ENCODE measurements at places on chromosomes 3 and 15.

GRCh38 chr3:107106316-107106715 lies 270.9 kb upstream of the CCDC54 start:
- no peak for DNase-seq

DNA sequence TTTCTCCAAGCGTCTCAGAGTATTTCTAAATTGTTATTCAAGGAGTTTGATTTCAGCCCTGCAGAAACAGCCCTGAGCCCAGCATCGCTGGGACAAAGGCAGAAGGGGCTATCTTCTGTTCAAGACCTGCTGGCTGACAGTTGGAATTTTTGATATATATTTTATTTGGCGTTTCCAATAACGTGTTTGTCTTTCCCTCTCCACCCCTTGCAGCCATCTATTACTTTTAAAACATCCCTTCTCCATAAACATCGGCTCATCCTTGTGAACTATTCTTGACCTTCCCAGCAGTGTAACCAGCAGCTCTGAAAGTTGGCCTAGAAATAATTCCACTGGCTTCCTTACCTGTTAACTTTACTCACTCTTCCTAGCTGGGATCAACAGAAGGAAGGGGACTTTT lies 5.5 kb upstream of the MEIS2 start:
- DNase-seq = no peak

DNA sequence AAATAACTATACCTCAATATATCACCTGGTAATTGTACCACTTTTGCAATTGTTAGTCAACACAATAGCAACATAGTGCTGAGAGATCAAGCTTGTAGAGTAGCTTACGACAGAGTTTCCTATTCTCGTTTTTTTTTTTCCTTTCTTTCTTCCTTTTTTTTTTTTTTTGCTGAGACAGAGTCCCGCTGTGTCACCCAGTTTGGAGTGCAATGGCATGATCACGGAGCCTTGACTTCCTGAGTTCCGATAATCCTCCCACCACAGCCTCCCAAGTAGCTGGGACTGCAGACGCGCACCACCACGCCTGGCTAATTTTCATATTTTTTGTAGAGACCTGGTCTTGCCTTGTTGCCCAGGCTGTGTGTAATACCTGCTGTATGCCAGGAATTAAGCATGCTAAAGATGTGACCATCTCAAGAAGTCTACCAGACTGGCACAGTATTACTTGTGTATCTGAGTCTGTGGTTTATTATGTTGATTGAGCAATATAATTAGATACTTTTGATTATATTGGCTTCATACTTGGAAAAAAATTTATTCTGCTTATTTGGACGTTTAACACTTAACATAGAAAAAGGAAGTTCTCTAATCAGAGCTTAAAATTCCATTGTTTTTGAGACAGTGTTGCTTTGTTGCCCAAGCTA lies 3.0 kb downstream of the SELENOT start:
- DNase-seq = no peak

GRCh38 chr3:69488026-69488425 lies 102.1 kb upstream of the FRMD4B start:
- no peak for DNase-seq

GRCh38 chr3:50737906-50738598 lies 63.3 kb downstream of the DOCK3 start:
- no peak for DNase-seq

DNA sequence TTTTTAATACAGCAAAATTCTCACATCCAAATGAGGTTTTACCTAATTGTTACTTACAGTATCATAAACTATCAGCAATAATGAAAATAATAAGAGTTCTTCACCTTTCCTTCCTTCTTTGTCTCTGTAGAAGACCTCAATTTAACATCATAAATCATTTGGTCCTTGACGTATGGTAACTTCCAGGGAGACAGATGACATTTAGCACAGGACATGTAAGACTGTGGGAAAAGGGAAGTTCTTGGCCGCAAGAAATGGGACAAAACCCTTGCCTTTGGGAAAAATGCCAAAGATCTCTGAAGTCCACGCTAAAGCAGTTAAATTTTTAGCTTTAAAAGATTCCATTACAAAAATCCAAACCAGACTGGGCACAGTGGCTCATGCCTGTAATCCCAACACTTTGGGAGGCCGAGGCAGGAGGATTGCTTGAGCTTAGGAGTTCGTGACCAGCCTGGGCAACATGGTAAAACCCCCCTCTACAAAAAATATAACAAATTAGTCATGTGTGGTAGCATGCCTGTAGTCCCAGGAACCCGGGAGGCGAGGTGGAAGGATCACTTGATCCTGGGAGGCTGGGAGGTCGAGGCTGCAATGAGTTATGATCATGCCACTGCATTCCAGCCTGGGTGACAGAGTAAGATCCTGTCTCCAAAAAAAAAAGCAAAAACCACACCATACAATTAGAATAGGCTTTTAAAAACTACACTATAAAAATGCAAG lies 8.8 kb downstream of the PTPN9 start:
- DNase-seq = no peak

GRCh38 chr15:34099914-34100313 lies 1.7 kb downstream of the EMC7 start:
- no peak for DNase-seq

DNA sequence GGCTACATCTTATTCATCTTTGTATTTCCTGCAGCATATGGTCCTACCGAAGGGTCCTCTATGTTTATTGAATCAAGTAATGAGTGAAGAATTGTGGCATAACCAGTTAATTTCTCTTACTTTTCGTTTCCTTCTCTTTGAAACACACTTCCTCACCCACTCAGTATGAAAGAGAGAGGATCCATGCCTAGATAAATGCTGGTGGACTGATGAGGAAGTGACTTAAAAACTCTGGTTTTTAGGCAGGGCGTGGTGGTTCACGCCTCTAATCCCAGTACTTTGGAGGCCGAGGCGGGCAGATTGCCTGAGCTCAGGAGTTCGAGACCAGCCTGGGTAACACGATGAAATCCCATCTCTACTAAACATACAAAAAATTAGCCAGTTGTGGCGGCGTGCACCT lies 2.2 kb upstream of the MB21D2 start:
- no peak for DNase-seq

DNA sequence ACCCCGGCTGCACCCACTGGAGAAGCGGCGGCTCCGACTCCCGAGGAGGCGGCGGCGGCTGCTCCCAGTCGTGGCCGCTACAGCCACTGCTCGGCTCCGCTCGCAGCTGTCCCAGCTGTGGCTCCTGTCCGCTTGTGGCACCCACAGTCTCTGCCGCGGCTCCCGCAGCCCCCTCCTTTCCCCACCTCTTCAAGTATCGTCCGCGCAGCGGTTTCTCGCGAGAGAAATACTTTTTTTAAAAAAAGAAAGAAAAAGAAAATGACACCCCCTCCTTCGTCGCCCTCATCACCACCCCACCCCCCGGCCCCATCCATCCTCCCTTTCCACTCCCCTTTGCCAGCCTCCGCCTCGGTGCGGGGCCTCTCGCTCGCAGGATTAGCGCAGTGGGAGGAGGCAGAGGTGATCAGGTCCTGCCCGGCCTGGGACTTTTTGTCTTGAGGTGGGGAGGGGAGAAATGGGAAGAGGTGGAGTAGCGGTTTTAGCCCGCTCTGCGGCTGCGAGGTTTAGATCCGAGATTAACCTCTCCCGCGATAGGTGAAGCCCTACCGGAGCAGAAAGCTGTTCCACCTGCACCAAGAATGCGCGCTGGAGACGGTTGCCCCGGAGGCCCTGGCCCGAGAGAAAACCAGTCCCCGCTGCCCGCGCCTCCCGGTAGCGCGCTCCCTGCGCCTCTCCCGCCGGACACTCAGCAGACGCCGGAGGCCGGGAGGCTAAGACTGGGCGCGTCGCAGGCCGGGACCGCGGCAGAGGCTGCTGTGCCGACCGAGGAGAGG lies at the start of gene FBN1:
TSS of gene FBN1 (minus strand) at position 152 of the 773 bp plus-strand sequence. CDS start 940 bp downstream, outside the sequence.
- peak; percentile 63 for DNase-seq

- no peak for DNase-seq
Observed at GRCh38 chr3:157026091-157026490, 133.9 kb downstream of the CCNL1 start.

DNA sequence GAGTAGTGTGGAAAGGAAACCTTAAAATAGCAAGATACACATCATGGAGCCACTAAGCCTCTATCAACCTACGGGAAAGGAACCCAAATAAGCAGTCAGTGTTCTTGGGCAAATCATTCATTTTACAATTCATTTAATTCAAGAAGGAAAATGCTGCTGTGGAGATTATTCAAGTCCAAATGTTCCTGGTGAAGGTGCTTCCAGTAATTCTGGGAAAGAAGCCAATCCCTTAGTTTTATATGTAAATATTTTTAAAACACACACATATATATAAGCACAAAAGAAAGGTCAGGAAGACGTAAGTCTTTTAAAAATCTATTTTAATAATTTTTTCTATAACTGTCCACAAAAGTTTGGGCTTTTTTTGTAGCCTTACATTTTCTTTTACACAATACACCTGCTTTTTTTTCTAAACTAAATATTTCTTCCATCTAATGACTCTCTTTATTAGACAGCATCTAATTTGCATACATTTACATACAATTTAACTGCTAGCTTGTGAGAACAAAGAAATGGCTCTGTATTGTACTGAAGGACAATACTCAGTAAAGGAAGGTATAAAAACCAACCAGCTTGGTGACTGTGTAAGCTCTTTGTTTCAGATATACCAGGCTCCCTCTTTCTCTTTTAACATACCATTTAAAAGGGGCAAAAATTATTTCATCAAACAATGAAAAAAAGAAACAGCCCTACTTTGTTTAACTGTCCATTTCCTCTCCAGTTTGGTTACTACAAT lies 269.5 kb downstream of the ZBTB20 start:
- DNase-seq = no peak

- no peak for DNase-seq
Observed at GRCh38 chr15:33757516-33758232, 210.6 kb upstream of the CHRM5 start.
